Stimulated activated CD4-positive, alpha-beta T cell treated with anti-CD3 and anti-CD28 coated beads, Interleukin-4, amount 100 ng/mL, for 24 hours (primary cell): ENCODE measurements at places on chromosomes 12 and 14.

GRCh38 chr12:65432114-65432513 lies 153.6 kb downstream of the MSRB3 start:
- DNase-seq, result no peak

- no peak for DNase-seq
Measured at GRCh38 chr12:114347861-114348260, 58.1 kb downstream of the TBX5 start.

DNA sequence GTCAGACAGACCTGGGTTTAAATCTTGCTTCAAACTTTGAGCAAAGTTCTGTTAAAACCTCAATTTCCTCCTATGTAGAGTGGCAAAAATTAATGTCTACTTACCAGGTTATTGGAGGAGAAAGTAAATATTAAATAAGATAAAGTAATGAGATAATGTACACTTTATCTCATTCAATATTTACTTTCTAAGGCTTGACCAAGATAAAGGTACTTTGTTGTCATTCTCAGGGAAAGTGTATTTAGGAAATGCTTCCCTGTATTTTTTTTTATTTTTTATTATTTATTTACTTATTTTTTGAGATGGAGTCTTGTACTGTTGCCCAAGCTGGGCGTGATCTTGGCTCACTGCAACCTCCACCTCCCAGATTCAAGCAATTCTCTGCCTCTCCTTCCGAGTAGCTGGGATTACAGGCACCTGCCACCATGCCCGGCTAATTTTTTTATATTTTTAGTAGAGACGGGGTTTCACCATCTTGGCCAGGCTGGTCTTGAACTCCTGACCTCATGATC lies 4.7 kb downstream of the FAM161B start:
- no peak for DNase-seq

- no peak for DNase-seq
Measured at GRCh38 chr14:30573966-30574365, 15.0 kb downstream of the G2E3 start.

DNA sequence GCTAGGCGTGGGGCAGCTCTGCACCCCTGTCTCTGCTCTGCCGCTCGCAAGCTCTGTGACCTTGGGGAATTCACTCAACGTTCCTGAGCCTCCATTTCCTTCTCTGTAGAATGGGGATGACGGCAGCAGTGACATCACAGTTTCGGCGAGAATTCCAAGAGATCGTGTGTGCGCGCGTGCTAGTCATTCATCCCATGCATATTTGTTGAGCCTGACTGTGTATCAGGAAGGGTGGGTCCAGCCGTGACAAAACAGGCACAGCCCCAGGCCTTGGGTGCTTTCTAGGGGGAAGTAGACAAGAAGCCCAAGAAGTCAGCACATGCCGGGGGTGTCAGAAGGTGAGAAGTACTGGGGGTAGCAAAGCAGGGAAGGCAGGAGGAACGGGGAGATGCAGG lies 145.6 kb upstream of the NCOR2 start:
- DNase-seq, result no peak

DNA sequence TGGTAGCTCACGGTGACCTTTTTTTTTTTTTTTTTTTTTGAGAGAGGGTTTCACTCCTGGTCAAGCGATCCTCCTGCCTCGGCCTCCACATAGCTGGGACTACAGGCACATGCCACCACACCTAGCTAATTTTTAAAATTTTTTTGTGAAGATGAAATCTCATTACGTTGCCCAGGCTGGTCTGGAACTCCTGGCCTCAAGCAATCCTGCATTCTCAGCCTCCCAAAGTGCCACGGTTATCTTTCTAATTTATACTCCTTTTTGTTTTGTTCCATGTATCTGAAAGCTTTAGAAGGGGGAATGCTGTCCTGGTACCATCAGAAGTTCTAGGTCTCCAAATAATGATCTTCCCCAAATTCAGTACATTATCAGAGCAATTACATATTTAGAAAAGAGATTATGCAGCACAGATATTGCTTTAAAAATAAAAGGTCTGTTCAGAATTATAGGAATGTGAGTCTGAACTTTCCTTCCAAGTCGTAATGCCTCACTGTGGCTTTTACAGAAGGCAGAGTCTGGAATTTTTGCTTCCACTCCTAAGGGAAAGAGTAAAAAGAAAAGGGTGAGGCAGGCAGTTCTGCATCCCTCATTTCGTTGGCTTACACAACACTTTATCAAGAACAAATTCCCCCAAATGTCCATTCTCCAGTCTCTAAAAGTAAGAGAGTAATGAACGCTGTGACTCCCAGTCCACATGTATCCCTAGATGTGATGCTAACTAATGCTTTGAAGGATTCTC lies 73.0 kb downstream of the GCH1 start:
- no peak for DNase-seq

DNA sequence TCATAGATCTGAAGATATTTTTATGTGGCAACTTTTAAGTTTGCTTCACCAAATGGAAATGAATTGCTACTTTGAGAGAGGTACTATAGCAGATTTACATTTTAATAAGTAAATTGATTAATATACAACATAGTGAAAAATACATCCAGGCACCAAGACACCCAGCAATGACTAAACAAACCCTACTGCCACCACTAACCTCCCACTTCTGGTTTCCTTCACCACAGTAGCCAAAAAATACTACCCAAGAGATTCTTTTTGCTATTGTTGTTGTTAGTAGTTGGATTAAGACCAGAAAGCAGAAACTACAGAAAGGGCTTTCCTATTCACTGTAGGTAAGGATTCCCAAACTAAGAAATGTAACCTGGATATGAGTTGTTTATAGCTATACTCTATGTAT lies 54.1 kb downstream of the COCH start:
- DNase-seq, result no peak

DNA sequence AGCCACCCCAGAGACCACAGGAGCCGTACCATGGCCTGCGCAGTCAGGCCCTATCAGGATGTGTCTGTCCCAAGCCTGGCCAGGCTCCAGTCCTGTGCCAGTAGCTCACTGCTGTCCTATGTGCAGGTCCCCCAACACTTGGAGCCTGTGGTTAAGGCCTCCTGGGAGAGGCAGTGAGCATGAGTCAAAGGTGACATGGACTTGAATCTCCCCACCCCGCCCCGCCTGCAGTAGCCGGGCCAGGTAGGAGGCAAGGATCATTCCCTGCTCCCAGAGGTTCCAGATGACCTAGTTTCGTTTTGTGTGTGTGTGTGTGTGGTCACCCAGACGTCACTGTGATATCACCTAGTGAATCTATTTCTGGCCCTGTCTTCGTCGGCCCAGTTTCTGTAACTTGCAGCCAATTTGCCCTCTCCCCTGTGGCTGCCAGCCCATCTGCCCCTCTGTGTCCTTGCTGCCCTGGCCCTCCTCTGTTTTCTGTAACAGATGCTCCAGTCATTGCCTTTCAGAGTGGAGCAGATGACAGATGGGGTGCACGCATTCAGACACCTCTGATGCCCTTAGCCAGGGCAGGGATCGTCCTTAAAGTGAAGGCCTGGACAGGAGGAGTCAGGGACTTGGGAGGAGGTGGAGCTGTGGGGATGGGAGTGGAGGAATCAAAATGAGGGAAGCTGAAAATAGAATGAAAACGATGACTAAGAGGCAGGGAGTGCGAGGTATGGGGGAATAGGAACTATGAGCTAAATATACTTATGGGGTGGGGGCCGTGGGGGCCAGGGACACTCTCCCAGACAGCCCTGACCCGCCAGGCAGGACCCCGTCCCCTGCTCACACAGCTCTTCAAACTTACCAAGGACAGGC lies 37.4 kb downstream of the SLC6A12 start:
- no peak for DNase-seq

- DNase-seq, result no peak
Measured at GRCh38 chr14:64706593-64707193, 2.5 kb downstream of the PLEKHG3 start.
